ENCODE measurements at places on chromosomes 11 and 22. TPM values are rescaled to one million over a fixed set of nuclear protein-coding genes. Genes with fewer than 3 reads are reported as not detected.

DNA sequence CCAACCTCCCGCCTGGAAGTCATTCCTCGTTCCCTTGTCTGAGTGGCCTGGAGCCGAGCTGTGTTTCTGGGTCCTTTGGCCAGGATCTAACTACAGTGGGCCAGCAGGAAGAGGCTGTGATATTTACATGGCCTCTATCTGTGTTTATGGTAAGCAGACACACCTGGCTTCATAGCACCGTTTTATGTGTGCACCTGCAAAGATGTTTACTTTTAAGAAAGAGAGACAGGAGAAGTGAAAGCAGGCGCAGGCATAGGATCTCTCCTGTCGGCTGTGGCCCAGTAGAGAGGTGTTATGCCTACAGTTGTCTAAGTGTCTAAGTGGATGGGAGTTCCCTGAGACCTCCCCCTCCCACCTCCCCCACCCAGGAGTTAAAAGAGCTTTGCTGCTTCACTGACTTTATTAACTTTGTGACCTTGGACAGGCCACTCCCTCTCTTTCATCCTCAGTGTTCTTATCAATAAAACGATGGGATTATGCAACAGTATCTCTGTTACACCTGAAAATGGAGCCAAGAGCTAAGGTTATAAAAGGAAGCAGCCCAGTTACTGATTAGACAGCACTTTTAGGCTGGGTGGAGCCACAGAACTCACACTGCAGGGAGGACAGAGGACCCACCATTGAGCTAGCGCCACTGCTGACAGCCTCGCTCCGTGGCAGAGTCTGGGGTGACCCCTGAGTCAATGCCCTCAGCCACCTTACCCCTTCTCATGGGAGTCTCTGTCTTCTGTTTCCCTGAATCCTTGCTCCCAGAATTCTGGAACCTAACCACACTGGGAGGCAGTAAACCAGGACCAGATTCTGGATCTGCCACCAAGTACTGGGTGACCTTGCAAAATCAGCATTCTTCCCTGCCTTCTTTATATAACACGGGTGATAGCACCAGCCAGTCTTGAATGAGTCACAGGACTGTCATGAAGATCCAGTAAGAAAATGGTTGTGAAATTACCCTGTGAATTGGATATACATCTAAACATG lies 22.0 kb downstream of the ST14 start:
- no peak for DNase-seq
- H3K4me3 ChIP-seq: no peak overlapping the region
- H3K27ac ChIP-seq: no peak overlapping the region

The GSTT2B gene
- 14.3 TPM for total RNA-seq

The CASP12 gene
- not detected for total RNA-seq

GRCh38 chr11:126702987-126703386 lies 297.6 kb downstream of the KIRREL3 start:
- no peaks in the 10 kb centered on the region for H3K36me3 ChIP-seq
- peaks cover 44% of the 10 kb centered on the region for H3K27me3 ChIP-seq
- H3K4me1 ChIP-seq: no peaks in the 10 kb centered on the region
- no peak overlapping the region for H3K27ac ChIP-seq
- no peak for DNase-seq

GRCh38 chr11:14029440-14029839 lies 66.9 kb downstream of the SPON1 start:
- H3K27ac ChIP-seq: no peak overlapping the region
- H3K4me3 ChIP-seq: no peak overlapping the region
- H3K4me1 ChIP-seq: peaks cover 11% of the 10 kb centered on the region
- no peaks in the 10 kb centered on the region for H3K27me3 ChIP-seq
- no peaks in the 10 kb centered on the region for H3K36me3 ChIP-seq

The SPDYC gene
- 1.2 TPM for total RNA-seq

Measured in HCT116 (cell line).